ENCODE measurements at places on chromosomes 1 and 21. TPM values are rescaled to one million over a fixed set of nuclear protein-coding genes. Genes with fewer than 3 reads are reported as not detected.

Gene MMEL1
- not detected for total RNA-seq

Gene KCNJ10
- 0.11 TPM for total RNA-seq

Gene RCC2
- total RNA-seq, result 61.5 TPM

Gene SLC45A1
- 0.28 TPM for total RNA-seq

Gene DIPK1A
- 7.7 TPM for total RNA-seq

Gene RGSL1
- not detected for total RNA-seq

Gene FBLIM1
- 141 TPM for total RNA-seq

Gene RAP1GAP
- total RNA-seq, result 7.4 TPM

Gene ZNF683
- not detected for total RNA-seq

Gene WASF2
- 32.7 TPM for total RNA-seq

Gene C4BPA
- not detected for total RNA-seq

Gene AMIGO1
- 11.2 TPM for total RNA-seq

Gene OR10J1
- total RNA-seq, result not detected

DNA sequence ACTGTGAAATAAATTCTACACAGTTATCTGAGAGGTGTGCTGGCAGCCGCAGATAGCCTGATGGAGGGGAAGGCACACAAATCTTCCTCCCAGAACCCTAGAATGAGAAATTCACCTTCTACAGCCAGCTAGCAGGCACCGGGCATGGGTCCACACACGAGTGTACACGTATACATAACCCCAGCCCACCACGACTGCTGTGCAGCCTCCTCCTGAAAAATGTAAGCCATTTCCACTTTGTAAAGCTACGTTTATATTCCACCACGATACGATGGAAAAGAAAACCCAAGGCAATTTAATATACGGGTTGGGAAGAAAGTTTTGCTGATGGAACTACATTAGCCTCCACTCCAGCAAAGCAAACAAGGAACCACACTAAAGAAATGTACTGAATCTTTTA, 1.8 kb downstream of the BTG3 start:
- H3K4me1 ChIP-seq, result peaks cover 7% of the 10 kb centered on the region
- peaks cover 3% of the 10 kb centered on the region for H3K36me3 ChIP-seq
- no peak for DNase-seq
- peak overlapping the region; percentile 96 for H3K4me3 ChIP-seq

GRCh38 chr1:169462385-169462784, 23.4 kb downstream of the SLC19A2 start:
- H3K4me3 ChIP-seq, result no peak overlapping the region
- peaks cover 3% of the 10 kb centered on the region for H3K27me3 ChIP-seq
- no peaks in the 10 kb centered on the region for H3K36me3 ChIP-seq
- no peak overlapping the region for H3K27ac ChIP-seq

GRCh38 chr1:2533365-2533764, 3.3 kb upstream of the HES5 start:
- H3K4me1 ChIP-seq, result no peaks in the 10 kb centered on the region
- H3K27me3 ChIP-seq, result peaks cover 96% of the 10 kb centered on the region
- H3K4me3 ChIP-seq, result no peak overlapping the region
- no peak for DNase-seq

GRCh38 chr21:45294509-45295291, 7.0 kb upstream of the POFUT2 start:
- no peaks in the 10 kb centered on the region for H3K36me3 ChIP-seq
- H3K4me1 ChIP-seq, result peaks cover 40% of the 10 kb centered on the region
- peak overlapping the region; percentile 73 for H3K27ac ChIP-seq
- peak; percentile 99 for DNase-seq

DNA sequence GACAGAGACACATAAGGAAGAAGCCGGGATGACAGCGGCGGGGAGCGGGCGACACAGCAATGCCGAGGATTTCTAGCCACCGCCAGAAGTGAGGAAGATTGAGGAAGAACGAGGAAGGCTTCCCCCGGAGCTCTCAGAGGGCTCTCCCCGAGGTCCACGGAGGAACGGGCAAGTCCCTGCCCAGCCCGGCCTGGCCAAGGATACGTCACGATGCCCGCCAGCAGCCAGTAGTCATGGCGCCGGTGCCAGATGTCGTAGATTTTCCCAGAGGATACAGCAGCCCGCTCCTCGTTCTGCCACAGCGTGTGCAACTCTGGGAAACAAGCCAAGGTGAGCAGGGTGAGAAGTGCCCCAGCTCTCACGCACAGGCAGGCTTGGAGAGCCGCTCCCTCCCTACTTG, 65.9 kb downstream of the KCNAB2 start:
- H3K27me3 ChIP-seq, result peaks cover 5% of the 10 kb centered on the region
- no peaks in the 10 kb centered on the region for H3K4me1 ChIP-seq
- H3K36me3 ChIP-seq, result no peaks in the 10 kb centered on the region
- H3K4me3 ChIP-seq, result no peak overlapping the region
- no peak for DNase-seq

- H3K27ac ChIP-seq, result no peak overlapping the region
- DNase-seq, result no peak
- H3K27me3 ChIP-seq, result no peaks in the 10 kb centered on the region
- no peaks in the 10 kb centered on the region for H3K36me3 ChIP-seq
- no peak overlapping the region for H3K4me3 ChIP-seq
Measured at GRCh38 chr1:182651339-182651724, 33.1 kb downstream of the RGS8 start.

DNA sequence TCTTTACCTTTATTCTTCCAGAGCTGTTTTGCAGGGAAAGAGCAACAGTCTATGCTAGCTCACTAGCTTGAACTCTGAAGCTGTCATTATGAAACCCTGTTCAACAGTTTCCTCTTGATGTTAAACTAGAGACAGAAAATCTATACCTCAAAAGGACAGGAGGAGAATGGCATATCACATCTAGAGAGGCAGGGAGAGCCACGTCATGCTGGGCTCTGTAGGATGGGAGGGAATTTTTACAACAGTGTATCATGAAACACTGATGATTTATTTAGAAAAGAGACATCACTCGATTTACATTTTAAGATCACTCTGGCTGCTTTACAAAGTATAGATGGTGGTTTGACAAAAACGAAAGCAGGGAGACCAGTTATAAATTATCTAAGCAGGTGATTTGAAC, 224.9 kb upstream of the COA6 start:
- no peaks in the 10 kb centered on the region for H3K4me1 ChIP-seq
- DNase-seq, result no peak
- H3K36me3 ChIP-seq, result no peaks in the 10 kb centered on the region
- no peaks in the 10 kb centered on the region for H3K27me3 ChIP-seq
- no peak overlapping the region for H3K27ac ChIP-seq
- no peak overlapping the region for H3K4me3 ChIP-seq

DNA sequence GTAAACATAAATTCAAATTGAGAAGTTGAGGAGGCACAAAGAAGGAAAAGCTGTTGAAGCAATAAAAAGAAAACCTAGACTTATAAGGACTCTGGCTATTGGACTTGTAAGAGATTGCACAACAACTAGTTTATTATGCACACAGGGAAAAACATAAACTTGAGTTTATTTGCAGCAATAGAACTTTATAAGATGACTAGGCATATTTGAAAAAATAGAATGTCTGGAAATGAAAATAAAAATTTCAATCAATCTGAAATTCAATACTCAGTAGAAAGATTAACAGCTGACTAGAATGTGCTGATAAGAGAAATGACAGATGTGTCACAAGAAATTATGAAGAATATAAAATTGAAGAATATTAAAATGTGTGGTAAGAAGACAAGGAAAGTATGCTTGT, 505.4 kb upstream of the ZP4 start:
- DNase-seq, result no peak
- no peak overlapping the region for H3K27ac ChIP-seq
- no peaks in the 10 kb centered on the region for H3K36me3 ChIP-seq
- no peaks in the 10 kb centered on the region for H3K4me1 ChIP-seq
- H3K27me3 ChIP-seq, result no peaks in the 10 kb centered on the region

GRCh38 chr1:234533034-234533891, 54.3 kb upstream of the TARBP1 start:
- H3K4me3 ChIP-seq, result no peak overlapping the region
- no peaks in the 10 kb centered on the region for H3K36me3 ChIP-seq
- peak; percentile 94 for DNase-seq
- no peak overlapping the region for H3K27ac ChIP-seq
- H3K4me1 ChIP-seq, result peaks cover 70% of the 10 kb centered on the region
- H3K27me3 ChIP-seq, result no peaks in the 10 kb centered on the region

GRCh38 chr1:38128926-38129453, 82.4 kb upstream of the POU3F1 start:
- no peaks in the 10 kb centered on the region for H3K27me3 ChIP-seq
- H3K4me1 ChIP-seq, result no peaks in the 10 kb centered on the region
- H3K36me3 ChIP-seq, result no peaks in the 10 kb centered on the region
- H3K27ac ChIP-seq, result no peak overlapping the region

GRCh38 chr1:65762081-65762862, 30.4 kb upstream of the PDE4B start:
- H3K27ac ChIP-seq, result no peak overlapping the region
- H3K4me3 ChIP-seq, result no peak overlapping the region
- no peaks in the 10 kb centered on the region for H3K27me3 ChIP-seq
- no peaks in the 10 kb centered on the region for H3K36me3 ChIP-seq
- no peaks in the 10 kb centered on the region for H3K4me1 ChIP-seq

- no peak for DNase-seq
- H3K4me3 ChIP-seq, result no peak overlapping the region
- H3K4me1 ChIP-seq, result no peaks in the 10 kb centered on the region
- no peak overlapping the region for H3K27ac ChIP-seq
- no peaks in the 10 kb centered on the region for H3K36me3 ChIP-seq
Measured at GRCh38 chr1:50930965-50931737, 28.9 kb downstream of the FAF1 start.

- no peaks in the 10 kb centered on the region for H3K36me3 ChIP-seq
- H3K27ac ChIP-seq, result no peak overlapping the region
- peaks cover 10% of the 10 kb centered on the region for H3K4me1 ChIP-seq
Measured at GRCh38 chr1:226126824-226127569, 59.5 kb downstream of the ACBD3 start.

DNA sequence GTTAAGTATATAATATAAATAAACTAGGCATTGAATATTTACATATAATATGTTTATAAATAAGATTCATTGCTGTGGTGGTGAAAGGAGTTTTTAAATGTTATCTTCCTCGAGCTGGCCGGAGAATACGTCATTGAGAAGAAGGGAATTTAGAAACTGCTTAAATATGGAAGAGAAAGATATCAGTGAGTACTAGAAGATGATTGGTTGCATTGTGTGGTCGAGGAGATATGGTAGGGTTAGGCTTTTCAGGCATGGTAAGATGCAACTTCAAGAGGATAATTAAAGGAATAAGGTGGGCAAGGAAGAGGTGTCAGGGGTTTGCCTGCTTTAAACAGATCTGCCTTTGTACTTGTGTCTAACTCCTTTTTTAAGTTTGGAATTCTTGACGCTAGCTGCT, 73.5 kb downstream of the RPS6KC1 start:
- peaks cover 16% of the 10 kb centered on the region for H3K4me1 ChIP-seq
- no peak overlapping the region for H3K4me3 ChIP-seq
- no peaks in the 10 kb centered on the region for H3K27me3 ChIP-seq
- H3K36me3 ChIP-seq, result no peaks in the 10 kb centered on the region
- DNase-seq, result no peak
- H3K27ac ChIP-seq, result peak overlapping the region; percentile 65

DNA sequence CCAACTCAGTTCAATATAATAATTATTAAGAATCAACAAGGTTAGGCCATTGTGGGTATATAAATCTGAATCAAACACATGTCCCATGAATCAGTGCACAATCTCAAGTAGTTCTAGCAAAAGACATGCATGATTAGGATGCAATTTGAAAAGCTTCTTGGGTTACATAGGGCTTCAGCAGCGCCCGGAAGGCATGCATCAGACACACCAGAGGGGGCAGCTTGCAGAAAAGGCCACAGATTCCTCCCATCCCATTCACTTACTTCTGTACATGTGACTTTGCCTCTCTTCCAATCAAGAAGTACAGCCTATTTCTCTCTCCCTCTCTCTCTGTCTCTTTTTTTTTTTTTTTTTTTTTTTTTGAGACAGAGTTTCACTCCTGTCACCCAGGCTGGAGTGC, 91.8 kb downstream of the KCNN3 start:
- peaks cover 11% of the 10 kb centered on the region for H3K4me1 ChIP-seq
- no peak overlapping the region for H3K27ac ChIP-seq
- no peak overlapping the region for H3K4me3 ChIP-seq

DNA sequence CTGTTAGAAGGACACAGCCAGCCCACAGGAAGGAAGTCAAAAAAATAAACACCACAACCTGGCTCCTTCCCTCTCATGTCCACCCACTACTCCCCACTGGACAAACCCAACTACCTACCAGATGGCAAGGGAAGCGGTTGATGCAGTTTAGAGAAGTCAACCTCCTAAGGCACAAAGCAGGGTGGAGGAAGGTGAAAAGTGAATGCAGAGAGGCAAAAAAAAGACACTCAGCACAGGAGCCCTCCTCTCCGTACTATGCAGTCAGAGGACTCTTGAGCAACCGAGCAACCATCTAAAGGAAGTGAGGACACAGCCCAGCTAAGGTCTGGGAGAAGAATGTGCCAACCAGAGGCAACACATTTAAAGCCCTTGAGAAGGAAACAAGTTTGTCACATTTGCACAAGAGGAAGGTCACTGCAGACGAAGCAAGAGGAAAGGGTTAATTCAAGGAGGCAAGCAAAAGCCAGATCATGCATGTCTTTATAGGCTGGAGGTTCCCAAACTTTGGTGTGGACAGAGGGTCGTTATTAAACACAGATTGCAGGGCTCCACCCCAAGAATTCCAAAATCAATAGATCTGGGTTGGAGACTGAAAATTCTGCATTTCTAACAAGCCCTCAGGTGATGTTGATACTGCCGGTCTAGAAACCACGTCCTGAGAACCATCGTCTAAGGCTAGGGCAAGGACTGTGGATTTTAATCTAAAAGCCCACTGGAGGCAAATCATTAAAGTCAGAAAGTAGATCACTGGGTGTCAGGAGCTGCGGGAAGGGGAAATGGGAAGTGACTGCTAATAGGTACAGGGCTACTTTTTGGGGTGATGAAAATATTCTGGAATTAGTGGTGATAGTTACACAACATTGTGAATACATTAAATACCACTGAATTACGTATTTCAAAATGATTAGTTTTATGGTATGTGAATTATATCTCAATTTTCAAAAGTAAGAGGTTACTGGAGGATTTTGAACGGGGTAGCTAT, 19.7 kb downstream of the TP53BP2 start:
- no peaks in the 10 kb centered on the region for H3K36me3 ChIP-seq
- no peaks in the 10 kb centered on the region for H3K27me3 ChIP-seq
- peaks cover 27% of the 10 kb centered on the region for H3K4me1 ChIP-seq

DNA sequence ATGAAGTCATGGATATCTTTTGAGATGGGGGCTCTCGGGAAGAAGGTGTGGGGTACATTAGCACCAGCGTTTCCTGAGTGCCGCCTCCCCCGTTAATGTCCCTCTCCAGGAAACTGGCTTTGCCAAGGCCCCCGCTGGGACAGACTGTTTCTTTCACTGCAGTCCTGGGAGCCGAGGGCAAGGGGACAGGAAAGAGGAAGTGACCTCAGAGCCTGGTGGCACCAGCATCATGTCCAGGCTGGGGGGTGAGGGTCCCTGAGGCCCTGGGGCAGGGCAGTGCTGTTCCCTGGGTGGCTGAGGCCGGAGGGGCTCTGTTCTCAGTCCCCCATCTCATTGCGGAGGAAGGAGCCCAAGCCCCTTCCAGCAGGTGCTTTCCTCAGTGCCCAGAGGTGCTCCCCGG, 5.8 kb downstream of the PFKL start:
- H3K4me3 ChIP-seq, result no peak overlapping the region
- no peaks in the 10 kb centered on the region for H3K36me3 ChIP-seq
- no peaks in the 10 kb centered on the region for H3K27me3 ChIP-seq
- no peak overlapping the region for H3K27ac ChIP-seq

- no peaks in the 10 kb centered on the region for H3K36me3 ChIP-seq
- no peak overlapping the region for H3K27ac ChIP-seq
- no peak overlapping the region for H3K4me3 ChIP-seq
- no peaks in the 10 kb centered on the region for H3K4me1 ChIP-seq
- no peaks in the 10 kb centered on the region for H3K27me3 ChIP-seq
- no peak for DNase-seq
Measured at GRCh38 chr1:88529581-88529980, 154.5 kb upstream of the PKN2 start.

GRCh38 chr1:47478090-47478489, 40.2 kb downstream of the FOXD2 start:
- no peak overlapping the region for H3K4me3 ChIP-seq
- peaks cover 46% of the 10 kb centered on the region for H3K27me3 ChIP-seq
- no peak overlapping the region for H3K27ac ChIP-seq
- no peaks in the 10 kb centered on the region for H3K4me1 ChIP-seq

All from cardiac muscle cell (in vitro differentiated cells and primary cell).